Liver (tissue), 10 donors: ENCODE measurements at places on chromosomes 7 and 10. TPM values are rescaled to one million over a fixed set of nuclear protein-coding genes. Genes with fewer than 3 reads are reported as not detected.

DNA sequence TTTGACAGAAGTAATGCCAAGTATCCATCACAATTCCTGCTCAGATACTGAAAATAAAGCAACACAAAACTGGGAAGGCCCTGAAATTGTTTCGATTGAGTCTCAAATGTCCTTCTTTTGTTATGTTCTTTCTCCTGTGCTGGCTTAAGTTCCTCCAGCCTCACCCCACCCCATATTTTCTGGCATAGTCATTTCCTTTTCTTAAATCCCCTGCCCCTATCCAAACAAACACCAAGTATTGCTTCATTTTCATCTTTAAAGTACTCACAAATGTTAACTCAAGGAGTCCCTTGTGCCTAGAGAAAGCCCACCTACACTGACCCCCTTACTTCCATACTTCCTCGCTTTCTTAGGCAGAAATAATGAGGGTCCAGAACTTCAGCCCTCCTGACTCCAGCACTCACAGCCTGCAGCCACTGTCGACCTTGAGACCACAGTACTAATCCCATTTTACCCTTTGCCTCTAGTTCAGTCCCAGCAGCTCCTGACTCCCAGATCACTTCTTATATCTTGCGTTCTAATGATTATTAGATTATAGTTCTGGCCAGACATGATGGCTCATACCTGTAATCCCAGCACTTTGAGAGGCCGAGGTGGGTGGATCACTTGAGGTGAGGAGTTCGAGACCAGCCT lies 73.2 kb upstream of the ST8SIA6 start:
- DNase-seq: no peak

GRCh38 chr10:26503911-26504310 lies 65.8 kb downstream of the APBB1IP start:
- no peak for DNase-seq

- DNase-seq: no peak
Measured at GRCh38 chr7:130884437-130885417, 150.7 kb upstream of the KLF14 start.

DNA sequence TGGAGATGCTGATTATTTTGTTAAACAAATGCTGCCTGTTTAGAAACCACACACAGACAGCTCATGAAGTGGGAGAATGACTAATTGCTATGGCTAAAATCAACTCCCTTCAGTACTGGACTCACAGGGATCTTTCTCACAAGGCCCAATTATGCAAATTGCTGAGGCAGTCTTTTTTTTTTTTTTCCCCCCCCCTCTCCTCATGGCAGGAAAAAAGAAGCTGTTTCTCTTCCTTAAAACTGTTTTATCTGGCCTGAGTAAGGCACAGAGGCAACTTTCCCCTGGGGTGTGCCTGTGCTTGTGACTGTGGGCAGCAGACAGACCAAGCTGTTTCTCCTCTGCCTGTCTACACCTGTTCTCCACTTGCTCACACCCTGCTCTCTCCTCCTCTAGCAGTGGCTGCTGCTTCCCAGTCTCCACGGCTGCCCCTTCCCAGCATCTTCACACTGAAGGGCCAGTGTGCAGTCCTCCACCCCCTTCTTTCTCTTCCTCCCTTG lies 65.4 kb upstream of the STEAP1B start:
- DNase-seq: no peak

GRCh38 chr7:116258734-116259133 lies 48.4 kb downstream of the TES start:
- no peak for DNase-seq

- no peak for DNase-seq
Measured at GRCh38 chr10:60675236-60675635, 103.0 kb upstream of the CDK1 start.

DNA sequence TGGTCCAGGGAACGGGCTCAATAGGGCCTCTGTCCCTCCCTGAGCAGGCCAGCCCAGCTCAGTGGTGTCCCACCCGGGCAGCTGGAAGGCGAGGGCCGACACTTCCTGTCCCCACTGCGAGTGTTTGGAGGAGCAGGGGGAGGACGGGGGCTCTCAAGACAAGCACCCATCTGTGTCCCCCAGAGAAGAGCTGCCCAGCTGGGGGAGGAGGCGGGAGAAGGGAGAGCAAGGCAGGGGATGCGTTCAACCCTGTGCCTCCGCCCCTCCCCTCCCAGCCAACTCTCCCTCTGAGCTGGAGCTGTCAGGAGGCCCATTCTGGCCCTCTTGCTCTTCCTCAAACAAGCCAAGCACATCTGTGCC lies 35.7 kb downstream of the ZCCHC24 start:
- DNase-seq: no peak

The COPG2 gene
- total RNA-seq: 10.3 TPM

The NPSR1 gene
- not detected for total RNA-seq

The EBLN1 gene
- total RNA-seq: not detected
